ENCODE measurements at places on chromosomes 7 and 10. TPM values are rescaled to one million over a fixed set of nuclear protein-coding genes. Genes with fewer than 3 reads are reported as not detected.

DNA sequence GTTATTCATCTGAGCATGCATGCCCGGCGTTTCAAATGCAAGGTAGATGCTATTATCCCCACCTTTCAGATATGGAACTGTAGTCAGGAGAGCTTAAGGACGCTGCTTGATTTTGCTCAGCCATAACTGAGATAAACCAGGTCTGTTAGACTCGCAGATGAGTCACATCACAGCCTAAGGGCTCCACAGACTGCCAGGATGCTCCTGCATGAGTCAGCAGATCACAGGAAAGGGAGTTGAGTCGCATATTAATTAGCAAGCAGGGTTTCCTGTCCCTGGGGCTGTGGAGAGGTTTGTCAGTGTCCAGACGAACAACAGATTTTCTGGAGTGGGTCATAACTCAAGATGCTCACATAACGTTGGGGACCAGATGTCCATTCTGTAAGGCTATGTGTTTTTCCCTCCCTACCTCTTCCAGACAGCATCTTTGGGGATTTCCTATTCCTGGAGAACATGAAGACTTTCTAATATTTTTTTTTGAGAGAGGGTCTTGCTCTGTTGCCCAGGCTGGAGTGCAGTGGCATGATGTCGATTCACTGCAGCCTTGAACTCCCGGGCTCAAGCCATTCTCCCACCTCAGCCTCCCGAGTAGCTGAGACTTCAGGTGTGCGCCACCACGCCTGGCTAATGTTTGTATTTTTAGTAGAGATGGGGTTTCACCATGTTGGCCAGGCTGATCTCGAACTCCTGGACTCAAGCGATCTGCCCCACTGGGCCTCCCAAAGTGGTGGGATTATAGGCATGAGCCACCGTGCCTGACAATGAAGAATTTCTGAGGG, 36.7 kb downstream of the PFKFB3 start:
- DNase-seq, result no peak

DNA sequence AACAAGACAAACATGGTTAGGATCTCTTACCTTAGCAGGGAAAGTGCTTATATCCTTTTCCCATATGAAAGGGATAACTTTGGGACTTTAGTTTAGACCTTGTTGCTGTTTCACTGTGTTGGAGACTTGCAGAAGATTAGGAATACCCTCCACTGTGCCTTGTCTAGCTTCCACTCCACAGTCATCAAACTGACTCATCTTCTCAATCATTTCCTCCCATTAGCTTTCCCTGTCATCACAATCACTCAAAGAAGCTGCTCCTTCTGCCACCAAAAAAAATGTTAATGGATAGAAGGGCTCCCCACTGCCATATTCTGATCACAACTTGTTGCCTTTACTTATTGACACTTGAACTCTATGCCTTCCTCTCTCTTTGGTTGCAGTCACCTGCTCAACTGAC, 16.8 kb downstream of the GNG11 start:
- DNase-seq, result no peak

- DNase-seq, result no peak
Observed at GRCh38 chr7:117875566-117875965, 2.3 kb upstream of the CTTNBP2 start.

GRCh38 chr10:118256825-118257570, 85.1 kb downstream of the FAM204A start:
- DNase-seq, result no peak

Gene DKK1
- 36.4 TPM for polyA plus RNA-seq

Gene SPDYE5
- polyA plus RNA-seq, result 1.9 TPM

DNA sequence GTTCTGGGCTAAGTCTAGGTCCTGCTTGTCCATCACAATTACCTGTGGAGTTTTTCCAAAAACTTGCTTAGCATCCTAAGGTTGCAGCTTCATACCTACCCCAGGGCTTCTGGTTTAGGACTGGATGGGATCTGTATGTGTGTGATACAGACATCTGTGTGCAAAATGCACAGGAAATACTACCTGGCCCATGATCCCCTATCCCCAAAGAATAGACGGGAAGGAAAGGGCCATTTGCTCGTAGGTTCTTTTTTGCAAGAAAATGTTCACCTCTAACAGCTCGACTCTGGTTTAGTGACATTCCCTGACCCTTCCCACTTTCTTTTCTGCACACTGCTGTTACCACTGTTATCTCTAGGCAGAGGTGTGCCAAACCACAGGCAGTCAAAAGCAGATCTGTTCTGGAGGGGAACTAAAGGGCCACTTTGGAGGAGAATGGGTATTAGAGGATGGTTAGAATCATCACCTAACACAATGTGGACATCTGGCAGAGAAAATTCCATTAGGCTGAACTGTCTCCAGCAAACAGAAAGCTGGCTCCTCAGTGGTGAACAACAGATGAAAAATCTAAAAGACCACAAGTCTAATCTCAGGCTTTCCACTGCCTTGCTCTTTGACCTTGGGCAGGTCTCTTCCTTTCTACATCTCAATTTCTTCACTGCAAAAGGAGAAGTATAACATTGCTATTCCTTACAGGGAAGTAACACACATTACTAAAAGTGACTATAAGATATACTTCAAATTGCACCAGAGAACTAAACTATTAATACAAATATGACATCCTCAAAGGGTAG, 107.4 kb downstream of the UBE2H start:
- no peak for DNase-seq
